Activated CD8-positive, alpha-beta memory T cell treated with anti-CD3 and anti-CD28 coated beads for 4 hours (primary cell): ENCODE measurements at places on chromosomes 4 and X.

DNA sequence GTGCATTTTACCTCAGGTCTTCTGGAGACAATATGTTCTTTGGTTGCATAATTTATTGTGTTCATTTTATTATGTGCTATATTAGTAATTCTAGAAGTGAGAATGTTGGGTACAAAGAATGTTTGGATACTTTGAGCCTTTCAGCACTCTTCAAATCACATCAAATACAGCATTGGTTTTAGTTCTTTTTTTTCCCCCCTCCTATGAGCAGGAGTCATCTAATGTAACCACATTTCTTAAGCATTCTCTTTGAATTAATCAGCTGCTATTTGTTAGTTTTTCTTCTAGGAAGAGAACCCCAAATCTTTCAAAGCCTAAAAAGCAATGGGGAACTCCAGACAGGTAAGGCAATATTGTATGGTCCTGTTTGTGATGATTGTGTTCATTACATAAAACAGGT is 46.7 kb downstream of the ARL9 start:
- no peak for DNase-seq

DNA sequence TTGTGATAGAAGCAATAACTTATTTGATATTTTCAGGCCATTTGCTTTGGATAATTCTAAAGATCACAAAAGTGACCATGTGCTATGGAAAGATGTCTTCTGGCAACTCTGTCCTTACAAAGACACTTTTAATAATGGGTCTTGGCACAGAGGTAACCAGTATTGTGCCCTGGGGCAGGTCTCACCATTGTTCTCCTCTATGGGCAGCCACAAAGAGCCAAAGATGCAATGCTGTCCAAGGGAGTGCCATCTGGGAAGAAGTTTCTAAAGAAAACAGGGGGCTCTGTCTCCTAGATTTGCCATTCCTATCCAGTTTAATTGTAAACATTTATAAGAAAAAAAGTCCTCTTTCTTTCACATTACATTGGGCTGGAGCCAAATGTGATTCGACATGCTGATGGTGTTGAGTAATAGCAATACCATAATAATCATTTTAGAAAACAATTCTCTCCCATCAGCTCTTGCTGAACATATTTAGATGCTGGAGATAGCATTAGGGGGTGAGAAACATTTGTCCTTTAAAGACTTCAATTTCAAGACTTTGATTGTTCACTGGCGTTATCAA is 179.9 kb downstream of the KIT start:
- no peak for DNase-seq

GRCh38 chrX:47170861-47171692 is 22.6 kb upstream of the UBA1 start:
- DNase-seq = no peak

DNA sequence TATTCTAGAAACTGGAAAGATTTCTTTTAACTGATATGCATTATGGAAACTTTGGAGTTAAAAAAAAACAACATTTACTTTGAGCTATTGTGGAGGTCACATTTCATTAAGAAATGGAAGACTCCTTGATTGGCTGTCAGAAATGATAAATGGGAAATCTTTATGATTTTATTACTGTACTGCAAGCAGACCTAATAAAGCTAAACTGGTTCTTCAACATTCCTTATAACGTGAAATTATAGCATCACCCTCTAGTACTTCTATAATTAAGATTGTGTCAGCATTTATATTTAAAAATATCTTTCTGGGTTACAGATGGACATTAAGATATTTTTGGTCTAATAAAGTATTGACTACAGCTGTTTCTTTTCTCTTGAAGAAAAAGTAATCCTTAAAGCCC is 213.8 kb upstream of the PACRGL start:
- no peak for DNase-seq

DNA sequence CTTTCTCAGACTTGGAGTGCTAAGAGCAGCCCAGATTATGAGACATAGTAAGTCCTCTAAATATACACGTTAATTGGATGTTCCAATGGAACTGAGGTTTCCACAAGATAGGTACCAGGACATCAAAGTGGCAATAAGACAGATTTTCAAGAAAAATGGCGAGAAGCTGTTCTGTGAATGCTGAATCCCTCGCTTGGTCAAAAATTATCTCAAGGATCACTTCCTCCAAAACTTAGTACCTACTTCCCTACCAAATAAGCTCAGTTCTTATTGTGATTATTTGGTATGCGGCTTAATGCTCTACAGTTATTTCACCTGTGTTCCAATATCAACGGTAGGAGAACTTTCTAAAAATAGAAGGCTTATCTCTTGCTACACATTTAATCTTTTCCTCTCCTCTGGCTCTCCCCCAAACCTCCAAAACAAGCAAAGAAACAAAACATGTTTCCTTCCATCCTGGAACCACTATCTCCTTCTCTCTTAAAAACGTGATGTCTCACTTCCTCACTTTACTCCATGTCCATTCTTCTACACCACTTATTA is 14.7 kb downstream of the PDGFC start:
- no peak for DNase-seq

DNA sequence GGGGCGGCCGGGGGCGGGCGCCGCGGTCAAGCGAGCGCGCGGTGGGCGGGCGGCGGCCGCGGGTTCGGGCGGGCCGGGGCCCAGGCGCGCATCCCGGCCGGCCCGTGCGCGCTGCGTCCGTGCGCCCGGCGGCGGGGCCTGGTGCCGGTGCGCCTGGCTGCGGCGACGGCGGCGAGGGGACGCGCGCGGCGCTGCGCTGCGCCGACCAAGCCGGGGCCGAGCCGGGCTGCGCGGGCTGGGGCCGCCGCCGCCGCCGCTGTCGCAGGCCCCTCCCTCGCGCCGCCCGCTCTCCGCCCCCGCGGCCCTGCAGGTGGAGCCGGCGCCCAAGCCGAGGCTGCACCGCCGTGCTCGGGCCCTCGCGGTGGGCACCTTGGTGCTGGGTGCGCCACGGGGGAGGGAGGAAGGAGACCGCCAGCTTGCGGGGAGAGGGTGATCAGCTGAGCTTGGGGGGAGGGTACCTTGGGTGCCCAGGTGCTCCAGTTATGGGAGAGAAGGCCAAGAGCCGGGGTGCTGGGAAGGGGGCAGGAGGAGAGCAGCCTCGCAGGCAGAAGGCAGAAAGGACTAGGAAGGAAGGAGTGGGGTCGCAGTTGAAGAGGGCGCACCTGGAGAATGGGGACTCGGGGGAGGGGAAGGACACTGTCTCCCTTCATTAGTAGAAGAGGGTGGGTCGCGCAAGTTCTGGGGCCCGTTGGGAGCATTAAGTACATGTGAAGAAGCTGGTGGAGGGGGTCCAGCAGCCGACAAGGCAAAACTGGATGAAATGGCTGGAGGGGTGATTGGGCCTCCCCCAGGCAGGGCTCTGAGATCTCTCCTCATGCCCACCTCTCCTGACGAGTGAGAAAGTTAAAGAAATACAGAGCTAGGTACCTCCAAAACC is at the start of gene PPP2R2C:
Gene PPP2R2C (minus strand): TSS at position 228 of the 877 bp plus-strand sequence. CDS start 385 bp downstream, outside the sequence.
- DNase-seq = no peak

GRCh38 chr4:43136752-43137151 is 244.2 kb downstream of the GRXCR1 start:
- DNase-seq = no peak

DNA sequence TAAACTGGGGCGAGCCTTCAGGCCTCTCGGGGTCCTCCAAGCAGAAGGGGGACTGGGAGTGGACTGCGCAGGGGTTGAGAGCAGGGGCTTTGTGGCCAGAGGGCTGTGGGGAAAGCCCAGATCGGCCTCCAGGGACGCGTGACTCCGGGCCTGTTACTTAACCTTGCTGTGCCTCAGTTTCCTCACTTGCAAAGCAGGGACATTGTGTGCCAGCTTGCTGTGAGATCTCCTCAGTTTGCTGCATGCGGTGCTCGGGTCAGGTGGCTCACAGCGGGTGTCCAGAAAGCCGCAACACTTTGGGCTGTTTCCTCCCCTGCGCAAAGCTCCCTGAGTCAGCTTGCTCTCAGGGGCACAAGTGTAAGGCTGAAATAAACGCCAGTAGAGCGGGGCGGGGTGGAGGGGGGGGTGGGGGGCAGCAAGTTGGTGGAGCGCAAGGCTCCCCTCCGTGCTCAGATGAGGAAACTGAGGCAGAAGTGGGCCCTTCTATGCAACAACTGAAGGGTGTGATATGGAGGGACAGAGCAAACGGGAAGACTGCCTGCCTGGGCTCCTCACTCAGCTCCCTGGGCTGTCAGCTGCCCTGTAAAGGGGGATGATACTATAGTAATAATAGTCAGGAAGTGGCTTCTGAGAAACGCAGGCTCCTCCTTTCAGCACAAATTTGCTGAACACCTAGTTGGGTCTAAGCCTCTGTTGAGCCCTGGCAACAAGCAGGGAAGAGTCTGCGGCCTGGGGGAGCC is 101.0 kb downstream of the HMX1 start:
- no peak for DNase-seq

- DNase-seq = no peak
These were observed 29.6 kb downstream of the TLR10 start for GRCh38 chr4:38752941-38753806.

GRCh38 chr4:184310171-184310567 is 92.5 kb upstream of the ENPP6 start:
- DNase-seq = no peak

- no peak for DNase-seq
These were observed 353.2 kb downstream of the PDHA2 start for GRCh38 chr4:96193061-96193460.

GRCh38 chr4:164734484-164734883 is 19.4 kb upstream of the SMIM31 start:
- no peak for DNase-seq

DNA sequence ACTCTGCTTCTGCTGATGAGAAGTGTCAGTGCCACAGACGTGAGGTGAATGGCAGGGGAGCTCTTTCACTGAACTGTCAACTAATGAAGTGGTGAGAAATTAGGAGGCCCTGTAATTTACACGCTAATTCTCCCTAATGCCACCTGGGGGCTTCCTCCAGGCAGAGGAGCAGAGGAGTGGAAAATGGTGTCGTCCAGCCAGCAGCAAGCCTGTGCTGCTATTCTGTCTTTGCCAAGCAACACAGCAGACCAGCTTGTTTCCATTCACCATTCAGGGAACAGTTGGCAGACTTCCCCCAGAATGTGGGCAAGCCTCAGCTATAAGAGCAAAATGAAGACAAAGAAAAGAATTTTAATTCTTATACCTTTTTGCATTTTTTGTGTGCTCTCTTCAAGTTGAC is 245.2 kb upstream of the TET2 start:
- no peak for DNase-seq

DNA sequence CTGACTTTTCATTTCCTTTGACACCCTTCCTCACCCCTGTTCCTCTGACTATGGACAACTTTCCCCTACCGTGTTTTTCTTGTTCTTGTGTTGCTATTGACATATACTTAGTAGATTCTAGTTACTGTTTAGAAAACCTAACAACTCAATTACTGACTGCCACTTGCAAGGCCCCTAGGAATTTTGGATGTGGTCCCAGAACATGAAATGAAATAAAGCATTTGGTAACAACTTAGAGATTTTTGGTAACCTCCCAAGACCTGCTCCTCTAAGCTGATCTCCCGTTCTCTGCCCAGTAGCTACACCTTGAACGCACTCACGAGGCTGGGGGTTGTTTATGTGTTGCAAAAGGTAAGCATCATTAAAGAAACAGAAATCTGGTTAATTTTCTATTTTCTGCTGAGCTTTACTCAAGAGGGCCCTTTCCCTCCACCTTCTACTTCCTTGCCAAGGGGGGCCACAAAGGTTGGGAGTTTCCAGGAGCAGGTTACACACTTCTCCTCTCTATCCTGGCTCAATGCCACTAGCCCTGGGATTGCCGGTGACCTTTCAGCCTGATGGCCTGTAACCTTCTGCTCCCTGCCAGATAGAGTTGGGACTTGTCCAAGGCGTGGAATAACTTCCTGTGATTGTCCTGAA is 20.5 kb downstream of the GAB3 start:
- DNase-seq = no peak

DNA sequence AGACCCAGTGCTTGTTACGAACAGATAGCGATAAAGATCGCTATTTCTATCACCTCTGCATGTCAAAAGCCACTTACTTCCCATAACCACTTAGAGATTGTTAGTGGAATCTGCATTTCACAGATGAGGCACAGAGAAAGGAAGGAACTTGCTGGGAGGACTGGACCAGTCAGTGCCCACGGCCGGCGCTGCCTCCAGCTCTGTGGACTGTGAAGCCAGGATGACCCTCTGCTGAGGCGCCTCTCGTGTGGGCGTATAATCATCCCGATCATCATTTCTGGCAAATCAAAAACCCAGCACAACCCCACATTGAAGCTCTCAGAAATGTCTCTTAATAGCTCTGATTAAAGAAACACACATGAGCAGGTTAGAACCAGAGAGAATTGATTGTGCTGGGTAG is 61.5 kb upstream of the ADRA2C start:
- DNase-seq = no peak

DNA sequence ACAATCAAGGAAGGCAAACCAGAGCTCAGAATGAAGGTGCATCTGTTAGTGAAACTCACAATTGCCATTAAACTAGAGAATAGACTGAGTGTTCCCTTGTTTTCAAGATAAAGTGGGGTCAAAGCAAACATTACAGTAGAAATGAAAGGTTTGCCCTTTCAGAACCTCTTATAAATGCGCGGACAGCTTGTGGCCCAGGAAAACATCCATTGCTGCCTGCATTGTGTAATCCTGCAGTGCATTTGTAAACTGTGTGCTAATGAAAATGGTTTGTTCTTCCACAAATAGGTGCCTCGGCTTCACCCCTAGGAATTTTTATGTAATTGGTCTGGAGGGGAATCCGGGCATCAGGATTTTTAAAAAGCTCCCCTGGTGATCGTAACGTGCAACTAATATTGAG is 62.8 kb downstream of the SNX25 start:
- DNase-seq = no peak

- DNase-seq = no peak
These were observed 119.0 kb upstream of the WDR17 start for GRCh38 chr4:175946472-175947116.

- no peak for DNase-seq
These were observed 23.1 kb downstream of the AIMP1 start for GRCh38 chr4:106339431-106339830.

GRCh38 chr4:110197529-110198042 is 829 bp downstream of the ELOVL6 start:
- peak; percentile 20 for DNase-seq

- DNase-seq = no peak
These were observed 2.3 kb downstream of the FRYL start for GRCh38 chr4:48777739-48778138.

GRCh38 chrX:153685156-153685536 is 2.6 kb upstream of the SLC6A8 start:
- no peak for DNase-seq
